ENCODE measurements at places on chromosomes 4 and X. TPM values are rescaled to one million over a fixed set of nuclear protein-coding genes. Genes with fewer than 3 reads are reported as not detected.

The RRH gene
- total RNA-seq: 0.16 TPM

The NPFFR2 gene
- total RNA-seq: not detected

The REPS2 gene
- total RNA-seq: 0.11 TPM

The FOXR2 gene
- not detected for total RNA-seq

The SPANXB1 gene
- total RNA-seq: not detected

The S100P gene
- 1.2 TPM for total RNA-seq

The RBM46 gene
- total RNA-seq: not detected

The FAM193A gene
- 25.8 TPM for total RNA-seq

The RAB39B gene
- 12.5 TPM for total RNA-seq

The NHSL2 gene
- 1.1 TPM for total RNA-seq

- no peak for DNase-seq
Measured at GRCh38 chrX:134990801-134991481, at the start of gene SMIM10. TSS of gene SMIM10 (plus strand) at chrX:134990991. CDS start at chrX:134991096, 105 bp downstream.

- no peak for DNase-seq
Measured at GRCh38 chr4:180081072-180081471, 2162.1 kb upstream of the TENM3 start.

GRCh38 chrX:1403228-1403627, 11.3 kb upstream of the SLC25A6 start:
- no peak for DNase-seq

- DNase-seq: no peak
Measured at GRCh38 chr4:1802151-1802715, 9.1 kb downstream of the FGFR3 start.

DNA sequence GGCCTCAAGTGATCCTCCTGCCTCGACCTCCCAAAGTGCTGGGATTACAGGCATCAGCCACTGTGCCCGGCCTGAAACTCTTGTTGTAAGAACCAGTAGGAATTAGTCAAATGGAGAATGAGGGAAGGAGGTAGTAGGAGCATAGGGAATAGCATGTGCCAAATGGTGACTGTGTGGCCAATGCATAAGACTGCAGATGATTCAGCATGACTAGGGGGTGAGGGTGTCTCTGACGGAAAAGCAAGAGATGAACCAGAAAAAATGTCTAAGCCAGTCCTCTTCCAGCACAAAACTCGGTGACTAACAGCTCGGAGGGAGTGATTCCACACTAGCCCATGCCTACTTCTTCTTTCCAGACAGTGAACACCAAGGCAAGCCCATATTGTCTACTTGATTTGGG, 58.2 kb upstream of the DUSP21 start:
- no peak for DNase-seq

DNA sequence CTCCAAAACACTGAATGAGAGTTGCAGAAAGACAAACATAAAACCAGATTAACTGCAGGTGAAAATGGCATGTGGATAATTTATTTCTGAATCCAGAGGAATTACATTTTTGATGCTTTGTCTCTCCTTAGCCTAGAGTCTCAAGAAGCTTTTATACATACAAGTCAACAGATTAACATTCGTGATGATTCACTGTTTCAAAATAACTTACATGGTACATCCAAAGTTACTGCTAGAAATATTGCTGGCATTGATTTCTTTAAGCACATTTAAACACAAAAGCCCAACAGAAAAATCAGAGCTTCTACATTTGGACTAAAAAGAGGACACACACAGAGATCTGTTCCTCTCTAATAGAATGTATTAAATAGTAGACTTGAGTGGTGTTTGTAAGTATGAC, 105.6 kb downstream of the AMELX start:
- DNase-seq: no peak

DNA sequence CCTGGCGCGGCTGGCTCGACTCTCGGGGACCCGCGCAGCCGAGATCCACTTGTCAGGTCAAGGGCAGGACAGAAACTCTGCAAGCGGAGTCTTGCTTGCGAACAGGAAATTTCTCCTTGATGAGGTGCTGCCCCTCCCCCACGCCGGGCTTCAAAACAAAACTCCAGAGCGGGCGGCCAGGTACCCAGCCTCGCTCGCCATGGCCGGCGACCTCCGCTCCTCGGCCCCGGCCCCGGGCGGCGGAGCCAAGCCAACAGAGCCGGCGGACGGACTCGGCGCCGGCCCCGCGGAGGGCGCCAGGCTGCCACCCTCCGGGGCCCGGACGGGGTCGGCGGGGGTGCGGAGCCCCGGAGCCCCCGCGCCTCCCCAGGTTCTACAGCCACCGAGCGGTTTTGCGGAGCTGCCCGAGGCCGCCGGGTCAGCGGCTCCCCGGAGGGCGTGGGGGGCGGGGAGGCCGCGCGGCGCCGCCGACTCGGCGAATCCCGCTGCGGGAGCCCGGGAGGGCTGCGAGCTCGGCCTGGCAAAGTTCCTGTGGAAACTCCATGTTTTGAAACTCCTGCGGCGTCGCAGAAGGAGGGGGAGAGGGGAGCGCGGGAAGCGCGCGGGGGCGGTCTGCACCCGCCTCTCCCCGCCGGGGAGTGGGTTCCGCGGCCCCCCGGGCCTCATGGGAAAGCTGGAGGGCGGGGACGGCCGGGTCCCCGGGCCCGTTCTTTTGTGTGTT, 11.7 kb upstream of the BCOR start:
- no peak for DNase-seq

DNA sequence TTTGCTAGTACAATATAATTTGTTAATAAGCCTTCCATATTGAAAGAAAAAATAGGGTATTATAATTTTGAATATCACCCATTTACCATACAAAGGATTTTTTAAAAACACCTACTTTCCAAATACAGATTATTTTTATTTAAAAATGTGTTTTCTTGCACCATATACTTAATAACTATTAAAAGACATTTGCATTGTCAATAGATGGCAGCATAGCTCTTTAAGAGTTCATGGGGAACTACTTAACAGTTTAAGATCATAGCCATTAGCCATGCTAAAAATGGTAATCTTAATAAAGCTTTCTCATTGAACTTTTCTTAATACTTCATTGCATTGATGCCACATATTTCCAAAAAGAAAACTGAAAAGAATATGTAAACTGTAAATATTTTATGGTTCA, 1995.9 kb downstream of the C4orf33 start:
- no peak for DNase-seq

GRCh38 chr4:87120010-87120409, 100.4 kb downstream of the KLHL8 start:
- DNase-seq: no peak

DNA sequence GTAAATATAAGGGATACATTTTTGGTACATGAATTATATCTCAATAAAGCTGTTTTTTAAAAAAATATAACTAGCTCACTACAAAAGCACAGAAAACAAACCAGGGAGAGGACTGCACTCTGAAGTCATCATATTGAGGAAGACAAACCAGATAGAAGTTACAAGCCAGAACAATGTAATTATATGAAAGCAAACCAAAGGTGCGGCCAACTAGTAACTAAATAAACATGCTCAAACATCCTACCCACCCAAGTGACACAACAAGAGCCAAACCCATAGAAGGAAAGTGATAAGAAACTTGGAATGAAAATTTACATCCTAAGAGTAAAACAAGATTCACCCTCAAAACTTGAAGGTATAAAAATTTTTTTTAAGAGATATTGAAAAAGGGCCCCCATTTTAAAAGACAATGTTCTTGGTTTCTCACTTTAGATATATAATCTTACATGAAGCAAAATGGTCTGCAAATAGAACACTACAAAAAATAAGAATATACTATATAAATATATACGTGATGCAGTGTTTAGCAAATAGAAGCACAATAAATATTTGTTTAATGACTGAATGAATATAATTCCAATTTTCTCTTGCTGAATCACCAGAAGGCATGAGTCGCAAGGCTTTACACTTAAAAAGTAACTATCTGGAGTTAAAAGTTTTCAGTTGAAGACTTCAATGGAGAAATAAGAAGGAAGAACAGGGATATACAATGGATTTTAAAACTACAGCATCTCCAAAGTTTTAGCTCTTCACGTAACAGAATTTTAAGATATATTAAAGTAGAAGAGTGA, 4.0 kb upstream of the SH3D19 start:
- no peak for DNase-seq

- DNase-seq: no peak
Measured at GRCh38 chr4:73311428-73311827, 52.8 kb upstream of the ANKRD17 start.

- no peak for DNase-seq
Measured at GRCh38 chr4:108831886-108832285, 69.0 kb upstream of the ETNPPL start.

- DNase-seq: peak; percentile 17
Measured at GRCh38 chr4:1792832-1793495, at the start of gene FGFR3. TSS of gene FGFR3 (plus strand) at chr4:1793293. CDS start at chr4:1793935, 642 bp downstream.

DNA sequence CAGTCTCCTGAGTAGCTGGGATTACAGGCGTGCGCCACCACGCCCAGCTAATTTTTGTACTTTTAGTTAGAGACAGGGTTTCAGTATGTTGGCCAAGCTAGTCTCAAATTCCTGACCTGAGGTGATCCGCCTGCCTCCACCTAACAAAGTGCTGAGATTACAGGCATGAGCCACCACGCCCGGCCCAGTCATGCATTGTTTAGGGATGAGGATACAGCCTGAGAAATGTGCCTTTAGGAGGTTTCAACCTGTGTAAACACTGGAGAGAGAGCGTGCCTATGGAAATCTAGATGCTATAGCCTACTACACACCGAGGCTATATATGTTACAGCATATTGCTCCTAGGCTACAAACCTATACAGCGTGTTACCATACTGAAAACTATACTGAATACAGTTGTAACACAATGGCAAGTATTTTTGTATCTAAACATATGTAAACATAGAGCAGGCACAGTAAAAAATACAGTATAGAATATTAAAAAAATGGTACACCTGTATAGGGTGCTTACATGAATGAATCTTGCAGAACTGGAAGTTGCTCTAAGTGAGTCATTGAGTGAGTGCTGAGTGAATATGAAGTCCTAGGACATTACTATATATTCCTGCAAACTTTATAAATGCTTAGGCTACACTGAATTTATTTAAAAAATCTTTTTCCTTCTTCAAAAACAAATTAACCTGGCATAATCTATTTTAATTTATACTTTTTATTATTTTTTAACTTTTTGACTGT, 588.2 kb upstream of the ADGRL3 start:
- DNase-seq: no peak

DNA sequence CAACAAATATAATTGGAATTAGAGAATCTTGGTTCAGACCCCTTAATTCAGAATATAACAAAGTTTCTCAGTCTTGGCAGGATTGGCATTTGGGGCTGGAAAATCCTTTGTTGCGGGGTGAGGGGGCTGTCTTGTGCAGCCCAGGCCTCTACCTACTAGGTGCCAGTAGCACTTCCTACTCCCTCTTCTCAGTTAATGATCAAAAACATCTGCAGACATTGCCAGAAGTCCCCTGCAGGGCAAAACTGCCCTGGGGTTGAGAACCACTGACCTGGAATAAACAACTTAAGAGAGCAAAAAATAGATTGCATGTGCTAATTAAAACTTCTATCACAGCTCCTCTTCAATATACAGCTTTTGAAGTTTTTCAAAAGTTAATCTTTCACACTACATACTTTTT, 36.7 kb upstream of the CXorf38 start:
- DNase-seq: no peak

DNA sequence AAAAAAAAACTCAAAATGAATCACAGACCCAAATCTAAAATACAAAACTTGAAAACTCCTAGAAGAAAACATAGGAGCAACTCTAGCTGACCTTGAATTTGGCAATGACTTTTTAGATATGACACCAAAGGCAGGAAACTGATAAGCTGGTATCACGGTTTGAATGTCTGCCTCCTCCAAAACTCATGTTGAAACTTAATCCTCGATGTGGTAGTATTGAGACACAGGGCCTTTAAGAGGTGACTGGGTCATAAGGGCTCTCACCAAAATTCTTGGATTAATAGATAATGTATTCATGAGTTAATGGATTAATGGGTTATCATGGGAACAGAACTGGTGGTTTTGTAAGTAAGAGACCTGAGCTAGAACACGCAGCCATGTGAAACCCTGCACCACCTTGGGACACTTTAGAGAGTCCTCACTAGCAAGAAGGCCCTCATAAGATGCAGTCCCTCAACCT, 40.5 kb downstream of the FRYL start:
- no peak for DNase-seq

- DNase-seq: no peak
Measured at GRCh38 chrX:119008110-119008744, 33.8 kb downstream of the LONRF3 start.

DNA sequence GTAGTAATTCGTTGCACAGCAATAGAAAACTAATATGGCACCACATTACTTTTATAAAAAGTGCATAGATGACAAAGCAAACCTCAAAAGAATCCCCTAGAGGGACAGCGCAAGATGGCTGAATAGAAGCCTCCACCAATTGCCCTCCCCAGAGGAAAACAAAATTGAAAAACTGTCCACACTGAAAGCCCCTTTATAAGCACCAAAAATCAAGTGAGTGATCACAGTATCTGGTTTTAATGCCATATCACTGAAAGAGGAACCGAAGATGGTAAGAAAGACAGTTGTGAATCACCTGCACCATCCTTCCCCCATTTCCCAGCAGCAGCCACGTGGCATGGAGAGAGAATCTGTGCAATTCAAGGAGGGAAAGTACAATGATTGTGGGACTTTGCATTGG, 522.2 kb downstream of the GLUD2 start:
- DNase-seq: no peak

- no peak for DNase-seq
Measured at GRCh38 chr4:184950117-184950830, 68.0 kb upstream of the HELT start.

DNA sequence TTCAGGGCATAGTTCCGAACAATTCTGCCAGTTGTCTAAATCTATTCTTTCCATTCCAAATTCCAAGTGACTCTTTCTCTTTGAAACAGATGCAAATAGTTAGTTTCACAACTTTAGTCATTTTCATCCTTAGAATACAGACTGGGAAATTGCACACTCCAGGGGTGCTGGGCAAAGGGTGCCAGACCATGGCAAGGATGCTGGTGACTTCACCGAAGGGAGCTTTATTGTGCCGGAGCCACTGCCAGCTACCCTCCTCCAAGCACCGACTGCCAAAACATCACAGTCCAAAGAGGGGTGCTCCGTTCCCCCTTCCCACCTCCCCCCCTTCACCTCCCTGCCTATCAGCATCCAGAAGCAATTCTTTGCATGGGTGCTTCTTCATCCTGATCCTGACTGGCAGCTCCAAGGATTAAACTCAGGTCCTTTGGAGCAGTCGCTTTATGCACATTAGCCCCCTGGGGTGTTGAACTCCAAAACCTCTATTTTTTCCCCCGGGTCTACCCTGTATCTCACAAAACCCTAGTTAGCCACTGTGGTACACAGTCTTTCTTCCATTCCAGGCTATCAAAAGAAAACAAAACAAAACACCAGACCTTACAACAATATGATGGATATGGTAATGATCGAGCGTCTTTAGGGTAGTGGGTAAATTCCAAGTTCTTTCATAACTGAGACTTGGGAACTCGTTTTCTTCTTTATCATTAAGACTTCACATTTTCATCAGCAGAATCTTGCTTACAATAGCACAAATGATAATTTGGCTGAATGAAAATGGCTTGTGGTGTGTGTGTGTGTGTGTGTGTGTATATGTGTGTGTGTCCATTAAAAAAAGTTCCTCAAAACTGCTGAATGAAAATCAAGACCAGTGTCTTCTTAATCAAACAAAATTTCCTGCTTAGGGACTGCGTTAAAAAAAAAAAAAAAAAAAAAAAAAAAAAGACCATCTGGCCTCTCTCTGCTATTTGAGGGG, 28.7 kb downstream of the MID1 start:
- no peak for DNase-seq
